ENCODE measurements at places on chromosomes 5 and 9. TPM values are rescaled to one million over a fixed set of nuclear protein-coding genes. Genes with fewer than 3 reads are reported as not detected.

- no peak for DNase-seq
Observed at GRCh38 chr9:136590821-136591752, 45.2 kb upstream of the NOTCH1 start.

DNA sequence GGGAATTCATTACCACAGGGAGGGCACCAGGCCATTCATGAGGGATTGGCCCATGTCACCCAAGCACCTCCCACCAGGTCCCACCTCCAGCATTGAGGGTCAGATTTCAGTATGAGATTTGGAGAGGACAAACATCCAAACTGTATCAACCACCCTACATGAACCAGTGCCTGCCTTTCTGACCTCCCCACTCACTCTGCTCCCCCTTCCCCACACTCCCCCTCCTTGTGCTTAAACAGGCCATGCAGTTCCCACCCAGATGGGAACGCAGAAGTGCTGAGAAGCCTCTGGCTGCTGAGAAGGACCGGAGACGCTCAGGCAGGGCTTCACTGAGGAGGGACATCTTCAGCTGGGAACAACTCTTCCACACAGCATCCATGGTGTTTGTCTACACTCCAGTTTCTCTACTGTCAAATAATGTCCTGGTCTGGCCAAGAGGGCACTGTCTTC lies 30.0 kb upstream of the ADAMTS2 start:
- DNase-seq = no peak

The ORM1 gene
- not detected for total RNA-seq

GRCh38 chr9:132802121-132802795 lies 75.8 kb downstream of the AK8 start:
- no peak for DNase-seq

GRCh38 chr5:66597183-66597757 lies 1.1 kb downstream of the MAST4 start:
- peak; percentile 8 for DNase-seq

The LURAP1L gene
- total RNA-seq = 49.0 TPM

DNA sequence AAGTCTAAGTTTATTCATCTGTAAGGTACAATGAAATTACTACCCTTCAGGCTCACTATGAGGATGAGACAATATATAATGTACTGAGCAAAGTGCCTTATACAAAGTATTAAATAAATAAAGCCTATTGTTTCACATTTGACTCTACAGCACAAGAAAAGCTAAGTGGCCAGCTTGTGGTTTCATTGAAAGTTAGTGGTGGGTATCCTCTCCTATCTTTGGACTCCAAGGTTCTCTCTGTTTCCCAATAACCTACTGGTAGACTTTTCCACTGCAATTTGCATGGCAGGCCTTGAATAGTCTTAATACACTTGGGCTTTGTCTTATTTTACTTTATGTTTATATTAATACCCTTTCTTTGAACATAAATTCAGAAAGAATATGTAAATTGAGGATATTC lies 262.7 kb downstream of the DEPDC1B start:
- no peak for DNase-seq

GRCh38 chr9:16680975-16681651 lies 189.4 kb downstream of the BNC2 start:
- no peak for DNase-seq

- DNase-seq = no peak
Observed at GRCh38 chr5:96825243-96825642, 17.5 kb upstream of the ERAP1 start.

- no peak for DNase-seq
Observed at GRCh38 chr9:16540743-16541613, 329.5 kb downstream of the BNC2 start.

DNA sequence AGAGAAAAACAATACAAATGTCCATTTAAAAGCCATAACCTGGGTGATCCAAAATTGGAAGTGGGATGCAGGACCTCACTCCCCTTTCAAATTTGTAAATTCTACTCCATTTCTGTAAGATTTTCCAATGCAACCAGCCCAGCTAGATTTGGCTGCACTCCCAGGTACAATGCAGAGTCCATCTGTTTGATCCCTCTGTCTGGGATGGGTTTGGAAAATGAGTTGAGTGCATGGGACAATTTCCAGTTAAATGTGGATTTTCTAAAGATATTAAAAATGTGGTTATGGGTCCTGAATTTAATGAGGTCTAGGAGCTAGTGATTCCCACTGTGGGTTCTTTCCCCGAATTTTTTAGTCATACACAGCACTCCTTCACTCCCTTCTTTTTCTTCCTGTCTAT lies 104.0 kb upstream of the ATP10B start:
- DNase-seq = no peak

The PAEP gene
- total RNA-seq = not detected

Measured in fibroblast of villous mesenchyme (primary cell).